G401 (cell line): ENCODE measurements at places on chromosomes 5 and 9. TPM values are rescaled to one million over a fixed set of nuclear protein-coding genes. Genes with fewer than 3 reads are reported as not detected.

DNA sequence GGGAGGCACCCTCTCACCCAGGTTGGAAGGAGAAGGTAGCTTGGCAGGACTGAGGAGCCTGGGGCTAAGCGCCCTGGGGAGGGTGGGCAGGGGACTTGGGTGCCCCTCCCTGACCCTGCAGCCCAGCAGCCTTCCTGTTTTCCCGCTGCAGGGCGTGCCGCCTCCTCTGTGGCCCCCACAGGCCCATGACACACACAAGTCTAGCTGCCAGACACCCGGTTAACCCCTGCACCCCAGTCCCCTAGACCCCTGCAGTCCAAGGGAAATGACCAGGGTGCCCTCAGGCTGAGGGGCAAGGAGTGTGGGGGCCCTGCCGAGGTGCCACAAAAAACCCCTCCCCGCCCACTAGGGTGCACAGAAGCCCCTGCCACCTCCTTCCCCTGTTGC lies 33.0 kb downstream of the GOLGA2 start:
- no peak for DNase-seq

DNA sequence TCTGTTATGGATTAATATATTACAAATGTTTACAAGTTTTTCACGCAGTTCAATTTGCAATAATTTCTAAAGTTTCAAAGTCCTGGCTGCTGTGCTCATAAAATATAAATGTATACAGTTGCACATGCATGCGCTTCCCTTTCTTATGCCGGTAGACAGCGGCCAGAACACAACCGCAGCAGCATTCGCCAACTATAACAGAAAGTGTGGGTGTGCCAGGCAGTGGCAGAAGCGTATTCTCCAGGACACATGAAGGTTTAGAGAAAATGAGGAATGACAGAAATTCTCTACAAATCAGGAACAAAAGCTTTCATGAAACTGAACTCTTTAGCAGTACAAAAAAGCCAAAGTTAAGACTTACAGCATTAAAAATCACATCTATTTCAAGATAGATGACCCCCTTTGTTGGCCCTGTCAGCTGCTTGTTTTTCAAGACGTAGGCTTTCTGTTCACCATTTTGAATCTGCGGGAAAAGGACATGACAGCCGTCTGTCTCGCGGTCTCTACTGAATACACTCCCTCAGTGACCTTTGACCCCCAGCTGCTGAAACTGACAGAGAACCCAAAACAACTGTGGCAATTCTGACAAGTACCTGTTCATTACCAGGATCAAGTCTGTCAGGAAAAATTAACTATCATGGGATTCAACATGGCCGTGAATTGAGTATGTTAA lies 252.2 kb downstream of the SLF1 start:
- no peak for DNase-seq

GRCh38 chr5:169139480-169140050 lies 161.4 kb downstream of the SLIT3 start:
- no peak for DNase-seq

IFNK gene
- not detected in 2 replicates for total RNA-seq

PCDHB16 gene
- 0.25 and 1.3 TPM in 2 replicates for total RNA-seq

NPR3 gene
- not detected in 2 replicates for total RNA-seq

IFNB1 gene
- total RNA-seq = not detected in 2 replicates

WNT8A gene
- total RNA-seq = not detected in 2 replicates
